Cardiac muscle cell (in vitro differentiated cells and primary cell): ENCODE measurements at places on chromosomes 12 and 14.

DNA sequence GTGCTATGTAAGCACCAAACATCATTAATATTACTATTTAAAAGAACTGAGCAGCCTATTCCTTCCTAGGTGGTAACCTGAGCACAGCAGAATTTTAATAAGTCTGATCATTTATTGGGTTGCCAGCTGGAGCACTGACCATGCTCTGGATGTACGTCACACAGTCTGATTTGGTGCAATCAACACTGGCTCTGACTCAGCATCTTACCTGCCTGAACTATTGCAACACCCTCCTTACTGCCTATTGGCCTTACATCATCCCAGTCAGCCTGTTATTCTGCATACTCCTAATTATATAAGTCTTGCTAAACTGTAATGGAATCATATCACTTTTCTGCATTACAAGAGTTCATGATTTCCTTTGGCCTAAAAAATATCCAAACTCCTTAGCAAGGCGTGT is 149.7 kb downstream of the PTPRO start:
- DNase-seq, result no peak

- DNase-seq, result no peak
These were observed 164.2 kb upstream of the ATF7IP start for GRCh38 chr12:14201291-14201690.

DNA sequence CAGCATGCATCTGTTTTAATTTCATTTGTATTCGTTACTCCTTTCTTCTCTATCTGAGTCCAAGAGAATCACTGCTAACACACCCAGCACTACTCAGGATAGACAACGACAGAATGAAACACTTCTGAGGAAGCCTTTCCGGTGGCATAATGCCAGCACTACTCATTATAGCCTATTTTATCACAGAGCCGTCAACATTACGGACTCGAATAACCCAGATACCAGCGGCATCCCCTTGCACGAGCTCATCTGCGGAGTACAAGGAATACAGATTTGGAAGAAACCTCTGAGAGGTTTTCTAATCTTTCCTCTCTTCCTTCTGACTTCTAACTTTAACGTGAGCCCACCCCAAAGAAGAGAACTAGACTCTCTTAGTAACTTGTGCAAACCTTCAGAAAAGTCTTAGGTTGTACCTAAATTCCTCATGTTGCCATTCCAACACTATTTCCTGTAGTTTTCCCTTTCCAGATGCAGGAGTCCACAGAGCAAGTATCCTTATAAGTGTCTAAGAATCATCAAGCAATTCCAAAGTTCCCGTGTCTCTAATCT is 248.1 kb downstream of the APAF1 start:
- no peak for DNase-seq

- DNase-seq, result no peak
These were observed 19.3 kb upstream of the CDKN3 start for GRCh38 chr14:54377501-54377900.
